ENCODE measurements at places on chromosomes 7 and 10.

GRCh38 chr10:72951760-72952159 is 2.8 kb downstream of the PLA2G12B start:
- no peak for DNase-seq

- DNase-seq: no peak
Measured at GRCh38 chr10:73840056-73840402, 28.6 kb upstream of the NDST2 start.

DNA sequence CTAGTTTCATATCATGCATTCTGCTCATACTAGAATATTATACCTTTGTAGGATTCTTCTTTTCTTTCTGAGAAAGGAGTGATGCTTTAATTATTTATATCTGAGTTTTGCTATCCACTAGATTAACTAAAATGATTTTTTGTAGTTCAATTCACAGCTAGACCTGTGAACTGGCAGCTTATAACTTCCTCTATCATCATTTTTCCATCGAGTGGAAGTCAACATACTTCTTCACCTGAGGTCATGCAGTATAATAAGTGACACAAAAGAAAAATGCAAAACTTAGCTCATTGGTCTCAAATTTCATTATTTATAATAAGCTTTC is 8.0 kb downstream of the LRRN3 start:
- DNase-seq: no peak

DNA sequence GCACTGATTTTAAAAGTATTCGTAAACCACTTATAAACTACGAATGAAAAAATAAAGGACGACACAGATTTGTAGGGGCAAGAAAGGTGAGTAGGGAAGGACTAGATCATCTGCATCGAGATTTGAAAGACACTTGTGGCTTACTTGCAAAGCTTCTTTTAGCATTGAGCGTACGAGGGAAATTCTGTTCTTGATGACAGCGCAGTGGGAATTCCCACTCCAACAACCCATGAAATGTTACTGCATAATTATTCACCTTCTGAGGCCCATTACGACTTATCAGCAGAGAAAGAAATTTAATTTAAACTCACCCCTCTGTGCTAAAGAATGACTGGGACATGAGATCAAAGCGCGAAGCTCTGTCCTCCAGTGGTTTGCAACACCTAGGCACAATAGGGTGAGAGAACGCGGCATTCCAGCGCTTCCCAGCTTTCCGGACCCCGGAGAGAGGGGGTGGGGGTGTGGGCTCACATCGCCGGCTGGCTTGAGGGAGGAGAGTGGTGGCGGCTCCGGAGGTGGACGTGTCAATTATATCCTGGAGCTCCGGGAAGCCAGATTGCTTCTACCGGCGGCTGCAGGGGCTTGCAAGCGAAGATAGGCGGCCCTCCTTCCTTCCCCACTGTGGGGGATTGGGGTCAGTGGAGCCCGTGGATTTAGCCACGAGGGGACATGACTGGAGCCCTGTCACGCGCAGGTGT is 10.3 kb downstream of the SP8 start:
- no peak for DNase-seq

- no peak for DNase-seq
Measured at GRCh38 chr10:3226960-3227744, 54.6 kb upstream of the PITRM1 start.

- DNase-seq: no peak
Measured at GRCh38 chr10:76012716-76013327, 581.4 kb downstream of the LRMDA start.

DNA sequence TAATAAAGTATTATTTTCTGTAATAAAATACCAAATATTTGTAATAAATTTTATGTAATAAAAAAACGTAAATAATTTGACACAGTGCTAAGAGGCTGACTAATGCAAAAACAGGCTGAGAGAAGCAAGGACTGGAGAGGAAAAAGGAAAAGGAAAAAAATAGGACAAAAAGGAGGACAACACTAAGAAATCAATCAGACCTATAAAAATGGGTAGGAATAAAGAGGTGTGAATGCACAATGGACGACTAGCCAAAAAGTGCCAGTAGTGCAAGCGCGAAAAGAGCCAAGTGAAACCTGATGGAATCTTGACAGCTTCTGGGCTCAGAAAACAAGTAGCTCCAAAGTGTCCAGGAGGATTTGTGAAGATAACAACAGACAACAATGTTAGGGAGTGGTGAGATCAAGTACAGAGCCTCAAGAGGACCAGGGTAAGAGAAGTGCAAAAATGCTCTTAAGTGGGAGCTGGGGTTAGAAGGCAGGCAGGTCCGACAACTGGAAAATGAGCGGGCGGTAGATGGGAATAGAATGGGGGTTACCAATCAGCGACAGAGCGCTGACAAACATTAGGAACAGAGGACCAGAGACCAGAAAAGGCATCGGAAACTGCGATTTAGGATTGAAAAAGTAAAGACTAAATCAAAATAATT is 1.2 kb downstream of the BRAF start:
- no peak for DNase-seq

DNA sequence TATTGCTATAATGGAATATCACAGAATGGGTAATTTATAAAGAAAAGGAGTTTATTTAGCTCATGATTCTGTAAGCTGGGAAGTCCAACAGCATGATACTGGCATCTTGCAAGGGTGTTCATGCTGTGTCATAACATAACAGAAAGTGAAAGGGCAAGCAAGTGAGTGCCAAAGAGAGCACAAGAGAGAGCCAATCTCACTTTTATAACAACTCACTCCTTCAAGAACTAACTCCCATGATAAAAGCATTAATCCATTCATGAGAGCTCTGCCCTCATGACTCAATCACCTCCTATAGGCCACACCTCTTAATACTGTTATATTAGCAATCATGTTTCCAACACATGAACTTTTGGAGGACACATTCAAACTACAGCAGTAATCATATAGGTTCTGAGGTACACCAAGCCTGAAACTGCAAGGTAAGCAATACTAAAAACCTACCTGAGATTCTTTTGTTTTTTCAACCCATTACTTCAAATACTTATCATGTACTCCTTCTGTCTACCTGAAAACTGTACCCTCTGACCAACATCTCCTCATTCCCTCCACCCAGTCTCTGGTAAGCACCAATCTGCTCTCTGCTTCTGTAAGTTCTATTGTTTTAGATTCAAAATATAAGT is 219.7 kb downstream of the MTERF1 start:
- DNase-seq: no peak

- no peak for DNase-seq
Measured at GRCh38 chr10:33365301-33365700, 30.8 kb upstream of the NRP1 start.

GRCh38 chr7:7867846-7868571 is 100.6 kb upstream of the GLCCI1 start:
- no peak for DNase-seq

- peak; percentile 38 for DNase-seq
Measured at GRCh38 chr10:14478604-14479003, 147.9 kb upstream of the FRMD4A start.

DNA sequence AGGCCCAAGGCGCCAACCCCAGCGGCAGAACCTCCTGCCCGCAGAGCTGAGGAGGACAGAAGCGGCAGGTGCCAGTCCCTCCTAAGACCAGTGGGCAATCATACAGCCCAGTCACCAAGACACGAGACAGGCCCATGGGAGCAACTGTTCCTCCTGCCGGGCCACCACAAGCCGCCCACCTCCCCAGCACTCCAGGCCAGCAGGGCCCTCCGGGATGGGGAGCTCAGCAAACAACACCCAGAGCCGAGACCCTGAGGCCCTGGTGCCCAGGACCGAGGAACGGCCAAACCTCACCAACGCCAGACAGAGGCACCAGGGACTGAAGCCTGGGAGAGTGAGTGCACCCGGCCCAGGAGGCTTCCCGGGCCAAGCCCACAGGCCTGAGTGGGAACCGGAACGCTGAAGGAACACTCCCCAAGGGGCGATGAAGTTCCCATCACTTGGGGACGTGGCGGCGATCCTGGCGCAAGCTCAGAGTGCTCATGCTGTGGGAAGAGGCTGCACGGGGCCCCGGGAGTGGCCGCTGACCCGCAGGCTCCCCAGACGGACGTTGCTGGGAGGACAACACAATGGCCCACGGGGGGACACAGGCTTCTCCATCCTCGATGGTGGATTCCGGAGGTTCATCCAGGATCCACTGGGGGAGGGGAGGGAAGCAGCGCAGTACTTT is 35.1 kb downstream of the GPER1 start:
- DNase-seq: no peak

- no peak for DNase-seq
Measured at GRCh38 chr10:126846959-126847358, 58.3 kb upstream of the DOCK1 start.

DNA sequence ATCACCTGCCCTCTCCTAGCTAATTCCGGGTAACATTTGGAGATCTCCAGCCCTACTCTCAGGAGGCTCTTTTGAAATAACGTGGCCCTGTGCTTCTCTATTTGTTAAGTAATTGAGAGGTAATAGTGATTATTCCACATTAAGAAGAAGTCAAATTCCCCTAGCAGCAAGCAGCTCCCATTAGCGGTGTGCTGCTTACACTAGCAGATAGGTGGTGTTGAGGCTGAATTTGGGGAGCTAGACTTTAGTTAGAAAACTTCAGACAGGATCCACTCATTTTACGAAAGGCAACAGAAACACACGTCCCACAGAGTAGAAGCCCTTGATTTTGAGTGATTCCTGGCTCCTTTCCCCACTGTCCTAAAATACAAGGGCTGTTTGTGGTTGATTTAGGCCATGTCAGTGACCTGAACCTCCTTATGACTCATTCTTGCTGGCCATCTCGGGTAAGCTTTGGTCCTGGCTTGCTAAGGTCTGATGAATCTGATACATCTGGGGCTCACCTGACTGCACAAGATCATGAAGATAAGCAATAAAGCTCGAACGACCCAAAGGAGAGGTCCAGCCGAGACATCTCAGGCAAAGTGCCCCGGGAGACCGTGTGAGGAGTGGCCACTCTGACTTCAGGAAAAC is 77.2 kb downstream of the FAM204A start:
- DNase-seq: no peak

GRCh38 chr10:111204838-111205237 is 128.0 kb downstream of the ADRA2A start:
- no peak for DNase-seq

Measured in SHP77 treated with DMSO at 0.1 percent for 48 hours (cell line).